Stimulated activated CD4-positive, alpha-beta T cell treated with anti-CD3 and anti-CD28 coated beads, Interleukin-12 subunit alpha, Interleukin-12 subunit beta, amount 100 ng/mL, for 24 hours (primary cell): ENCODE measurements at places on chromosomes 5 and 9.

DNA sequence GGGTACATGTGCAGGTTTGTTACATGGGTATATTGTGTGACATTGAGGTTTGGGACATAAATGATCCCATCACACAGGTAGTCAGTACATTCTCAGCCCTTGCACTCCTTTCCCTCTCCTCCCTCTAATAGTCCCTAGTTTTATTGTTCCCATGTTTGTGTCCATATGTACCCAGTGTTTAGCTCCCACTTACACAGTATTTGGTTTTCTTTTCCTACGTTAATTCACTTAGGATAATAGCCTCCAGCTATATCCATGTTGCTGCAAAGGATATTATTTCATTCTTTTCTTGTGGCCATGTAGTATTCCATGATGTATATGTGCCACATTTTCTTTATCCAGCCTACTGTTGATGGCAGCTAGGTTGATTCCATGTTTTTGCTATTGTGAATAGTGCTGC lies 27.4 kb downstream of the CNOT6 start:
- DNase-seq, result no peak

DNA sequence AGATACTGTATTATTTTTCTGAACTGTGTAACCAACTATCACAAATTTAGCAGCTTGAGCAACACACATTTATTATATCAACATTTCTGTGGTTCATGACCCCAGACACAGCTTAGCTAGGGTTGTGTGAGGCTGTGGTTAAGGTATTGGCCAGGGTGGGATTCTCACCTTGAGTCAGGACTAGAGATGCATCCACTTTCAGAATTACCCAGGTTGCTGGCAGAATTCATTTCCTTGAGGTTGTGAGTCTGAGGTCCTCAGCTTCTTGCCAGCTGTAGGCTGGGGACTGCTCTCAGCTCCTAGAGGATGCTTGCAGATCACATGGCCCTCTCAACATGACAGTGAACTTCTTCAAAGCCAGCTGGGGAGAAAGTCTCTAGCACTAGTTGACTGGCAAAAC lies 122.5 kb upstream of the RASGRF2 start:
- peak; percentile 5 for DNase-seq

DNA sequence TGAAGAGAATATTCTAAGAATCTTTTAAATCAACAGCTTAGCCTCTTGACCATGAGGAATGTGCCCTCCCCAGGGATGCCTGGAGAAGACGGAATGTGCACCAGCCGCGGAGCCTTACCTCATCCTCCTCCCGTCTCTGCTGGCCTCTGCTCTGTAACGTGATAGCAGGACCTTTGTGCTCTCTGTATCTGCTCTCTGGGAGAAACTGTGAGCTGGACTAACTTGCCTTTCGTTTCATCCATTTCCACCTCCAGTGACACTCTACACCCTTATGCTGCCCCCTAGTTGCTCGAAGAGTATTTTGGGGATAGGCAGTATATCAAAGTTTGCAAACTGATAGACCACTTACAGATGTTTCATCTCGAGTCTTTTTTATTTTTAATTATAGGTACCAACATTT lies 141.4 kb downstream of the NPR3 start:
- no peak for DNase-seq

- DNase-seq, result no peak
These were observed 256.9 kb downstream of the GLIS3 start for GRCh38 chr9:4042991-4043390.

GRCh38 chr9:20553558-20554149 lies 68.6 kb downstream of the MLLT3 start:
- no peak for DNase-seq

DNA sequence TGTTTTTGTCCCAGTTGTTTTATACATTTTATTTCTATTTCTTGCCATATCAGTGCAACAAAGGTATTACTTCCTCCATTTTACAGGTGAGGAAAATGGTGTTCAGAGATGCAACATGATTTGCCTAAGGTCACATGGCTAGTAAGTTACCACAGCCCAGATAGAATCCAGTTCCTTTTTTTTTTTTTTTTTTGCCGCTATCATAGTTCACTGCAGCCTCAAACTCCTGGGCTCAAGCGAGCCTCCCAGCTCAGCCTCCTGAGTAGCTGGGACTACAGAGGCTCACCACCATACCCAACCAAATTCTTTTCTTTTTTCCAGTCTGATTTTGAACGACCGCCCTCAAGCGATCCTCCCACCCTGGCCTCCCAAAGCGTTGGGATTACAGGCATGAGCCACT lies 480 bp upstream of the CCDC69 start:
- no peak for DNase-seq

GRCh38 chr5:78405829-78406750 lies 45.7 kb downstream of the SCAMP1 start:
- DNase-seq, result no peak

DNA sequence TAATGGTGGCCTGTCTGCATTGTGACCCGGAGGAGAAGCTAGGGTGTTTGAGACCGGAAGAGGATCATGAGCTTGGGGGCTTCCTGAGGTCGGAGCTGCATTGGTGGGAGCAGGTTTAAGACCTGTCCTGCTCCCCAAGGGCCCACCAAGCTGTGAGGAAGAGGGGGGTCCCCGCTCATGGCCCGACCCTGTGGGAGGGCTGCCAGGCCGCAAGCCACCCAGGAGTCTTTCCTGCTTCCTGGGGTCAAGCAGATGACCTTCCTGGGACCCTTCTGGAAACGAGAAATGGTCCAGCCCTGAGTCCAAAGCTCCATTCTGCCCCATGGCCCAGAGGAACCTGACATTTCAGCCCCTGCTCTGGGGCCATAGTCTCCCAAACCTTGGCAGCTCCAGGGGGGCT lies 61.5 kb upstream of the RNU6ATAC start:
- DNase-seq, result no peak

DNA sequence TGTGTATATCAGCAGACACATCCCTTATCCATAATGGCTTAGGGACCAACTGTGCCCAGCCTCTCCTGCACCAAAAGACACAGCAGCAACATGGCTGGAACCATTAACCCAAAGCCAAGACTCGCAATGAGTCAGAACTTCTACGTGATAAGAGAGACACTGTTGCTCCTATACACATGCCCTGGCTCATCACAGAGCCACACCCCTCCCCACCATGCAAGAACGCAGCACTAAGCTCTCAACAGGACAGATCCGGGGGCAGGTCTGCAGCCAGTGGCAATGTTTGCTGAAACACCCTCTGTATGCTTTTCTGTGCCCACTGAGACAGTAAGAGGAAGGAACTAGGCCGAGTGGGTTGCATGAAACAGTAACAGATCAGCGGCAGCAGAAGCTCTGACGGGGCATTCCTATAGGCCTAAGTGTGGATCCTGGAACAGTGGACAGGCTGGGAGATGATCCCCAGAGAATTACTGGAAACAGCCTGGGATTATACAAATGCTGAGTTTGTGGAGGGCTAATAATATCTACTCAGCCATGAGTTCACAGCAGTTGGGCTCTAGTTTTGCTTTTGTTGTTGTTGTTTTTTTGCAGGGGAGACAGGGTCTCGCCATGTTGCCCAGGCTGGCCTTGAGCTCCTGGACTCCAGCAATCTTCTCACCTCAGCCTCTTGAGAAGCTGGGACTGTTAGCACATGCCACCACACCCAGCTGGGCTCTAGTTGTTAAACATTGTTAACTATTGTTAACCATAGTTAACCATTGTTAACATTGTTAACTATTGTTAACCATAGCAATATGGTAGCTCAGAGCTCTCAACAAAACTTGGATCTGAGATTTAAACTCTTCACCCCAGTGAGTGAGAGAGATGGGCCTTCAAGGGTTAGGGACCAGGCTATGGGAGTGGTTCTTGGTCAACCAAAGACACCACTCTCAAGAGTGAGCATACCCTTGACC lies 41.0 kb downstream of the B4GALT1 start:
- DNase-seq, result no peak

DNA sequence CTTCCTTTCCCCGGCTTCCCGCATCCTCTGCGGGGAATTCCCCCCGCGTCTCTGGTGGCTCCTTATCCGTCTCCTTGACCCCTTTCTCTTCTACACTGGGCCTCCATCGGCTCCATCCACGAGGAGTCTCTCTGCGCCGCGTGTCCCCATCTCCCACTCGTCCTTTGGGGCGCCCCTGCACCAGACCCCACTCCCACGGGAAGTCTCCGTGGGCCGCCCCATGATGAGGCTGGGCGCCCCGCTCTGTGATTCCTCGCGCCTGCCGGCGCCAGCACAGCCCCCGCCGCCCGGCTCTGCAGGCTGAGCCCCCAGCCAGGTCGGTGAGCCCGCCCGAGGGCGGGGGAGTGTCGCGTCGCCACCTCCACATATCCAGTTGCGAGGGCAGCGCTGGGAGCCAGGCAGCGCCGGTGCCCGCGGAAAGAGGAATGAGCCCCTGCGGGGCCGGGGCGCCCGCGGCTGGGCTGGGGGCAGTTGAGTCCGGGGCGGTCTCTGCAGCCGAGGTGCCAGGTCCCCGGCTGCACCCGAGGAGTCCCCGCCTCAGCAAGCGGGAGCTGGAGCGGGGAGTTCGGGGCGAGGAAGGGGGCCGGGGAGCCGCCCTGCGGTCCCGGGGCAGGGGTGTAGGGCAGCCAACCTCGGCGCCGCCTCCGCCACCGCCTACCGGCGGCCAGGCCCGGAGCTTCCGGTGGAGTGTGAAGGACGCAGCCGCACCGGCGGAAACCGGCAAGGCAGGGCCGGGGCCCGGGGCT lies 2.1 kb upstream of the TRAF1 start:
- DNase-seq, result no peak

DNA sequence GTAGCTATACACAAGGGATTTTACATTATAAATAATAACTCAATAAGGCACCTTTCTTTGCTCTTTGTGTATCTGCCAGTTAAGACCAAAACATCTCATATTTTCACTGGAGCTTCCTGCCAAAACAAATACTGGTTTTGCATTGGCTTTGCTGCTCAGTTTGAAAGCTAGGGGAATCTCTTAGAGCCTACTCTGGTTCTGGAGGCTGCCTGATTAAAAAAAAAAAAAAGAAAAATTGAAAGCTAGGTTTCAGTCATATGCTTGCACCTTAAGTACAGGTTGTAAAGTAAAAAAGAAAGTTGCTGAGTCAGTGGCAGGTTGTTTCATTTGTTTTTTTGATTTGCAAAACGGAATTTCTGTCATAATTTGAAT lies 2.3 kb downstream of the DENND4C start:
- DNase-seq, result no peak

GRCh38 chr9:81632599-81632998 lies 56.7 kb downstream of the TLE1 start:
- DNase-seq, result no peak

GRCh38 chr5:87313216-87313615 lies 45.5 kb downstream of the RASA1 start:
- no peak for DNase-seq

DNA sequence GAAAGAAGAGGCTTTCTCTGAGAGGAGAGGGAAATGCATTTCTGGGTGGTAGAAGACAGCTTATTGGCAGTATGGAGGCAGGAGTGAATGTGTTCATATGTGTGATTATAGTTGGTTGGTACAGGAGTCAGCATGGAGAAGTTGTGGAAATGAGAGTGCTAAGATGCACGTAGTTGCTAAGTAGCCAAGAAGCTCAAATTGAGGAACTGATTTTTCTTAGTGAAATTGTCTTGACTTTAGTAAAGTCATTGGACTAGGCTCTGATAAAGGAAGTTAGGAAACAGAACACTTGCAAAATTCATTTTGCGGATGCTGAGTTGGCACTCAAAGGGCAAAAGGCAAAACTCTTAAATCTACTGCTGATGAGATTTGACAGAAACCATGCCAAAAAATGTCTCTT lies 158.9 kb upstream of the VCAN start:
- no peak for DNase-seq

DNA sequence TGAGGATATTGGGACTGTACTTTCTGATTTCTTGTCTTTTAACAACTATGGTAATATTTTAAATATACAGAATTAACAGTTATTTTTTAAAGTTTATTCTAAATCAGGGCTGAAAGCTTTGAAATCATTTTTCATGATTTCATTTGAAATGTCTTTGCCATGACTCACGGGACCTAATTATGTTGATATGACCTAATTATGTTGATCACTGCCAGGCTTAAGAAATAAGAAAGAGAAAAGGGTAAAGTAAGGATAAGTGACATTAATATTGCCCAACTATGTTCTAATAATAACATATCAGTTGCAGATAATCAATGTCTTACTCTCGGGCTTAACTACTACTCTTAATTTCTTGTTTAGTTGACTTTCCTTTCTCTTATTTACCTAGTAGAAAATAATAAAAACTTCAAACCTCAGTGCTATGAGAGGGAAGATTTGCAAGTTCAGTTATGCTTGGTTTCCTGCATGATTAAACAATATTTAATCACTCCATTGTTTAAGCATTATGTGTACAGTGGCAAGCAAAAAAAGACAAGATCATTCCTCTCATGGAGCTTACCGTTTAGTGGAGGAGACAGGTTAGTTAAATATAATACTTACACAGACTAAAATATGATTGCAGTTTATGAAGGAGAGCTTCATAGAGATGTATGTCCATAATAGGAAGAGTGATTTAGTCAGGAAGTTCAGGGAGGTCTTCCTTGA lies 67.0 kb upstream of the EIF4EBP3 start:
- DNase-seq, result no peak

DNA sequence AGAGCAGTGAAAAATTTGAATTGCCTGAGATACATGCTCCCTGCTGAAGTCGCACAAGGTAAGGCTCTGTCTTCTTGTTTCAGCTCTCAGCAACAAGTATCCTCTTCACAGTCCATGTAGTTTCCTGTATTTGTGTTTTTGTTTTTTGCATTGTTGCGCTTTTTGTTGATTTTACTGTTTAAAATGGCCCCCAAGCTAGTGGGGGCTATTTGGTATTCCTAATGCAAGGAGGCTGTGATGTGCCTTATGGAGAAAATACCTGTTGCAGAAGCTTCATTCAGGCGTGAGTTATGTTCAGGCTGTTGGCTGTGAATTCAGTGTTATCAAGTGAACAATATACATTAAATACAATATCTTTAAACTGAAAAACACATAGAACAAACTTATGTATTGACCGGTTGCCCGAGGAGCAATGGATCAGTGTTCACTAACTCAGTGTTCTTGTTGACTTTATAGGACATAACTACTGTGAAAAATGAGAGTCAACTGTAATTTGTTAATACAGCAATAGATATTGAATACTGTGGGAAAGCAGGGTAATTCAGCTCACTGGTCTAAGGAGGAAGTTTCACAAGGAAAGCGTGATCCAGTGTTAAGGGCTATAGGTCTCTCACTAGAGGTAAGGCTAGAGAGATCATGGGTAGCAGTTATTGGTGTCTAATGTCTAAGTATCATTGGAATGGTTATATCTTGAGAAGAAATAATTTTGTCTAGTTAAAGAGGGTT lies 150.5 kb downstream of the GCNT1 start:
- DNase-seq, result no peak

DNA sequence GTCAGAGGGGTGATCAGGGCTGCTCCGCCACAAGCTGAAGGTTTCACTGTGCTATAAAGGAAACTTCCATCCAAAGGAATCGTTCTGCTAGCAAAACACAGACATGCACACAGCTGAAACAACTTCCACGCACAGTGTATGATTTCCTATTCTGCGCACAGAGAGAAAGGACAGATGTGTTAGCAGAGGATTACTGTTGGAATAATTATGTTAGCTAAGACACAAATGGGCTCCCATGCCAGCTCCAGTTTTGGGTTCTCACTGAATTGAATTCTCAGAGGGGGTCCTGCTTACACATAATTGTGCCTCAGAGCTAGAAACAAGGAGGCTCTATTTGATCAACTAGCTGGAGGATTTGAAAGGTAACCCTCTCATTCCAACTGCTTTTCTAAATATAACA lies 352.4 kb downstream of the IRX2 start:
- DNase-seq, result no peak
